ENCODE measurements at places on chromosomes 5 and 9.

DNA sequence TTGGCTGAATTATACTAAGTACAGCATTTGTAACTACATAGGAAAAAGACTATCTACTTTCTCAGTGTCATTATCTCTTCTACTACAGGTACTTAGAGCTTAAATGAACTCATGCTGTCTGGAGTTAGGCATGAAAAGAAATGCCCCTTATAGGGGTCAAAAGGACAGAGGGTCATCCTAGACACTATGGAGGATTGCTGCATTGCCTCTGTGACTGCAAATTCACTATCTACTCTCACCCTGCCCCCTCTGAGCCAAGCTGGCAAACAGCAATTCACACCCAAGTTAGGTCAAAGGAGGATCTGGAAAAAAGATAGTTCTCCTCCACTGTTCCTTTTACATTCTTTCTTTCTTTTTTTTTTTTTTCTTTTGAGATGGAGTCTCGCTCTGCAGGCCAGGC is 36.7 kb downstream of the ANKRD31 start:
- no peak for DNase-seq

DNA sequence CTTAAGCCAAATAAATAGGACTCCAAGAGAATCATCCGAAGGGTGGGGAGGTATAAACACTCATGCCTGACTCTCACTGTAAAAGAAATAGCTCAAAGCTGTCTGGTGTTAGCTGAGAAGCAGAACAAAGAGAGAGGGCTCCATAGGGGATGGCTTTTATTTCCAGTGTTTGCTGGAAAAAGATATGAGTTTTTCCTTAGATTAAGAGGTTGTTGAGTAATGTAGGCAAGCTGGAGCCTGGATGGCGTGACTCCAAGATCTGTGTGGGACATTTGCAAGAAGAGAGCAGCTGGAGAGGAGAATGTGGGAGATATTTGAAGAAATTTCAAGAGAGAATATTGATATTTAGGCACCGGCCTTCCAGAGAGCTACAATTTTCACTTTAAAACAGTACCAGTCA is 793.7 kb upstream of the RGMB start:
- no peak for DNase-seq

- DNase-seq = no peak
These were observed 49.4 kb downstream of the NEURL1B start for GRCh38 chr5:172690258-172691075.

DNA sequence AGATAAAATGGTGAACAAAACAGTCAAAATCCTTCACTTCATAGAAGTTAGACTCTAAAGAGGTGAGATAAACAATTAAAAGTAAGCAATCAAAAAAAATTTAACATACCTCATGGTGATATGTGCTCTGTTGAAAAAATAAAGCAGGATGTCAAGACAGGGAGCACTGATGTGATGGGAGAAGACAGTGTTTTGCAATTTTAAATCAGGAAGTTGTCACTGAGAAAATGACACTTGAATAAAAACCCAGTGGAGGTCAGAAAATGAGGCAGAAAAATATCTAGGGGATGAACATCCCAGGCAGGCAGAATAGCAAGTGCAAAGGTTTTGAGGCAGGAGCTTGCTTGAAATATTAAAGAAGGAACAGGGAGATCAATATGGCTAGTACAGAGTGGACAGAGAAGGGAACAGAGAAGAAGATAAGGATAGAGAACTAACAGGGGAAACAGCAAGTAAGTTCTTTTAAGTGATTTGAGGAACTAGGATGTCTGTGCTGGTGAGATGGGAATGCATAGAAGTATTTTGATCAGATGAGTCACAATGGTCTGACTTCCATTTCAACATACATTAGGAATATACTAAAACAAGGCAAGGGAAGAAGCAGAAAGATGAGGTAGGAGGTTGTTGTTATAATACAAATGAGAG is 130.4 kb downstream of the CHSY3 start:
- DNase-seq = no peak

GRCh38 chr9:14895806-14896205 is 14.4 kb downstream of the FREM1 start:
- no peak for DNase-seq

DNA sequence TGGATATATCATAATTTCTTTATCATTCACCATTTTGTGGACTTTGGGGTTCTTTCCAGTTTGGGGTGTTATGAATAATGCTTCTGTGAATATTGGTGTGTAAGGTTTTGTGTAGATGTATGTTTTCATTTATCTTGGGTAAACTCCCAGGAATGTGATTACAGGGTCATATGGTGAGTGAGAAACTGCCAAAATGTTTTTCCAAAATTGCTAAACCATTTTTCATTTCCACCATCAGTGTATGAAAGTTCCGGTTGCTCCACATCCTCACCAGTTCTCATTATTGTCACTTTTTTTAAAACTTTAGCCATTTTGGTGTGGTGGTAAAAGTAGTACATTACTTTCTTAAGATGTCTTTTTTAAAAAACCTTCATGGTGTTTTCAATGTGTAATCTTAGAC is 152.9 kb downstream of the NIPBL start:
- no peak for DNase-seq

GRCh38 chr5:139895647-139896046 is 100.0 kb downstream of the PSD2 start:
- DNase-seq = no peak

GRCh38 chr9:94718936-94719335 is 7.6 kb upstream of the AOPEP start:
- no peak for DNase-seq

GRCh38 chr9:121991307-121991661 is 101.8 kb downstream of the TTLL11 start:
- no peak for DNase-seq

DNA sequence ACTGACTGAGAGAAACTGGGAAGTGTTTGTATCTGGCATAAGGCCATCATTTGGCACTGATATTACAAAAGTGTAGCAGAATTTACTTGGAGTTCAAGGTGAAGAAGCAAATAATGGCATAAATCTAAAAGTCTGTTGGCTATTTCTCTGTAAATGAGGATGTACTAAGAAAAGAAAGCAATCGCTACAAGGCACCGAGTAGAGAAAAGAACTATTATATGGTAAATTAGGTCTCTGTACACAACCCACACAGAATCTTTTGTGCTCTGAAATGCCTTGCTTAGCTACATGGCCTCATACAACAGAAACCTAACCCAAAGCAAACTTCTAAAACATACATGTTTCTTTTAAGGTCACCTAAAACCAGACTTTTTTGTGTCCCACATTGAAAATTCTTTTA is 290.1 kb upstream of the WWC1 start:
- DNase-seq = no peak

DNA sequence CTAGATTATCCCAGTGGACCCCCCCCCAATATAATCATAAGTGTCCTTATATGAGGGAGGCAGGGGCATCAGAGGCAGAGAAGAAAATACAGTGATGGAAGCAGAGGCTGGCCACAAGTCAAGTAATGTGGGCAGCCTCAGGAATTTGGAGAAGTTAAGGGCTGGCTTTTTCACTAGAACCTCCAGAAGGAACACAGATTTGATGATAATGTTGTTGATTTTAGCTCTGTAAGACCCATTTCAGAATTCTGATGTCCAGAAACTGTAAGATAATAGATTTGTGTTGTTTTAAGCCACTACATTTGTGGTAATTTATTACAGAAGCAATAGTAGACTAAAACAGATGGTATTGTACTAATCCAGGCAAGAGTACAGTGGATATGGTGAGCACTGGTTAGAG is 36.3 kb upstream of the LRRTM2 start:
- DNase-seq = no peak

- DNase-seq = no peak
These were observed 45.7 kb downstream of the PIP5K1B start for GRCh38 chr9:68750786-68751185.

All from NCI-H1048 (cell line).